ENCODE measurements at places on chromosomes 6 and 20.

DNA sequence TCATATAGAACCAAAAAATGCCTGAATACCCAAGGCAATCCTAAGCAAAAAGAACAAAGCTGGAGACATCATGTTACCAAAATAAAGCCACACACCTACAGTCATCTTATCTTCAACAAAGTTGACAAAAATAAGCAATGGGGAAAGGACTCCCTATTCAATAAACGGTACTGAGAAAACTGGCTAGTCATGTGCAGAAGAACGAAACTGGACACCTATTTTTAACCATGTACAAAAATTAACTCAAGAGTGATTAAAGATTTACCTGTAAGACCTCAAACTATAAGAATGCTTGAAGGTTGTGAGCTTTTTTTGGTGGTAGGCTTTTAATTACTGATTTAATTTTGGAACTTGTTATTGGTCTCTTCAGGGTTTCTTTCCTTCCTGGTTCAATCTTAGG, 236.0 kb upstream of the DEFB112 start:
- no peak for DNase-seq

DNA sequence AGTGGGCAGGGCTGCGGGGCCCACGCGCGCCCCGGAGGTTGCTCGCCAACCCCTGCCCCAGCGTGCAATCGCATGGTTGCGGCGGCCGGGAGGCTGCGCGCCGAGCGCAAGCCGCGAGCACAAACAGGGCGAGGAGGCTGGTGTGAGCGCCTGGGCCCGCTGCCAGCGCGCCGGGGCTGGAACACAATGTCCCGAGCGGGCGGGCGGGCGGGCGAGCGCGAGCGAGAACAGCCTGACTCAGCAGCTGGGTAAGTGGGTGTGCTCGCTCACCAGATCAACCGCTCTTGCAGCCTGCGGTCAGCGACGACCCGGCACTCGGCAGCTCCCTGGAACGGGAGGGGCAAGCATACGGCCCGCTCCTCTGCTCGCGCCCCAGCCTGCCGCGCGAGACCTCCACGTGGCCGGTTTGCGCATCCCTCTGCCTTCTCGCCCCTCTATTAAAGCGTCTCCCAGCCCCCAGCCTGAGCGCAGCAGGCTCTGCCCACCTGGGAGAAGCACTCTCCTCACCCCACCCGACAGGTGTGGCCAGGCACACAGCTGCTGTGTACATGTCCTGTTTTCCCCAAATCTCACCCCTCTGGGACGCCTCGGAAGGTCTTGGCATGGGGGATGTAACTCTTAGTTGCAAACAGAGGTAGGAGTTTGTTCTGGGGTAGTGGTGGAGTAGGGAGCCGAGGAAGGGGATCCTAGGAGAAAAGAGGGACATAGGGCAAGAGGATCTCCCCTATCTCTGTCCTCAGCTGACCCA, 8.7 kb upstream of the ARMC12 start:
- DNase-seq: peak; percentile 97

DNA sequence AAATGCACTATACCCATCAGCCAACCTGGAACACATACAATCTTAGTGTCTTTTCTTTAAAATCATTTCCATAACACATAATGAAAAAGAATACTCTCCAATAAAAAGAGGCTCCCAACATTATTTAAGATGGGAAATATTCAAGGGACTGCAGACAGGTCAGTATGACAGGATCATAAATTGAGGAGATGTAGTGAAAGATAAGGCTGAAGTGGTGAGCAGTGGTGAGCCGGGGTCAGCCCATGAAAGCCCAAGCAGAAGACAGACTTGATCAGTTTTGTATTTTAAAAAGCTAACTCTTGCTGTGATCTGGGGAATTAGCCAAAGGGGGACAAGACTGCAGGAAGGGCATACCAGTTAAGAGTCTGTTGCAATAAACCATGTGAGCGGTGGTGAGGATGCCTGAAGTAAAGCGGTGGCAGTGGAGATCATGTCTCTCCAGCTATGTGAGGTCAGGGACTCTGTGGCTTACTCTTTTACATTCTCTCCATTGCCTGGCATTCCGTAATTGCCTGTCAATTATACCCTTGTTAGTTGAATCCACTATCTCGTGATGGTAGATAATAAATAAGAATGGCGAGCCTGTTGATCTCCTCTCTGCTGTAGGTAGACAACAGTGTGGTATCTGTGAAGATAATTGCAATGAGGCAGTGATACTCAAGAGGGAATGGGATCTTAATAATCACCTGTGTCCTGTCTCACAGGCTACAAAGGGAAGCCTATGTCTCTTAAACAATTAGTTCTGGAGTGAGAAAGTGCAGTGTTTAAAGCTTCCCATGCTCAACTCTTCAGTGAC, 97.4 kb downstream of the FILIP1 start:
- DNase-seq: no peak

GRCh38 chr6:85482206-85482904, 32.5 kb downstream of the NT5E start:
- DNase-seq: no peak

- DNase-seq: no peak
Observed at GRCh38 chr6:53702316-53702715, 36.8 kb upstream of the KLHL31 start.

DNA sequence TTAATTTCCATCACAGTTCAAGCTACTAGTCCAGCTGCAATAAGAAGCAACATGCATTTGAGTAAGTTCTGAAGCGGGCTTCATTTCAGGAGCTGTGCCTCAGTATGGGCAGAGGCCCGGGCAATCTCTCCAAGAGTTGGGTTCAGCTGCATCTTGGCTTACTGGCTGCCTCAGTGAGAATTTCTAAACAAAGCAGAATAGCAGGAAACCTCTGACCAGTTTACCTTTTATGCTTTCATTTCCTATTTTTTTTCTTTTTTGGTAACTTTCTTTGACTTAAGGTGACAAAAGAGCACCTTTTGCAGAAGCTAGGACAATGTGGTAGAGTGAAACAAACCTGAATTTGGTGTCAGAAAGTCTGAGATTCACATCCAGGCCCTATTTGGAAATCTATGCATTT, 51.0 kb upstream of the FBXO30 start:
- no peak for DNase-seq
